ENCODE measurements at places on chromosomes 2 and 18.

DNA sequence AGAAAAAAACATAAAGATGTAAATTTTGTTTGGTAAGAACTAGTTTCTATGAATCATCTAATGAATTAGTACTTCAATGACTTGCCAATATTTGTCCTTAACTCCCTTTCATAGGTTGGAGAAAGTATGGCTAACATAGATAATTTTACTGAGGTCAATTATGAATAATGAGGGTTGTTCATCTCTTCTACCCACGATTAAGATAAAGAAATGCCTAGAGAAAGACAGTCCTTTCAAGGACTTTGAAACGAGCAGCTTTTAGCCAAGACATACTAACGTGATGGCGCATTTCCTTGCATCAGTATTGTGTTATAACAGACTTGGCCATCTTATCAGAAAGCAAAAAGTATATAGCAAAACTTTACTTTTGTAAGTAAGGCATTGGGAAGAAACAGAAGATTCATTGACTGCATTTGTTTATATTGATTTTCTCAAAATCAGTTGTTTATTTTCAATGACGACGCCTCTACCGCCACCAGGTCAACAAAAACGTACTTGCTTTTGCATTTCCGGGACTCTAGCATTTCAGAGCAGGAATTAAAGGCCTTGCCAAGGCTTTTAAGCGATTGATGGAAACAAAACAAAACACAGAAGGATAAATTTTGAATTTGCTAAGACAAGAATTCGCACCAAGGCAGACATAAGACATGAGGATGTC lies 961 bp downstream of the RBM43 start:
- DNase-seq, result no peak

DNA sequence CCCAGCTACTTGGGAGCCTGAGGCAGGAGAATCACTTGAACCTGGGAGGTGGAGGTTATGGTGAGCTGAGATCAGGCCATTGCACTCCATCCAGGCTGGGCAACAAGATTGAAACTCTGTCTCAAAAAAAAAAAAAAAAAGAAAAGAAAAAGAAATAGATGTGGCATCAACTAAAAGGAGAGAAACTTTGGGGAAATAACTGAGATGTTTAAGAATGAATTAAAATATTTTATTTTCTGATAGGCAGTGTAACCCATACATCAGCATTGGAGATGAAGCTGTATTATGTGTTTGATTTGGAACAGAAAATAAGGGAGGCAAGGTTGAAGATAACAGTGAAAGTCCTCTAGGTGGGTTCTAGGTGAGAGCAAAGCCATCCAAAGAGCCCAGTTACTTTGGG lies 110.7 kb upstream of the HNRNPA3 start:
- DNase-seq, result no peak

- no peak for DNase-seq
Observed at GRCh38 chr2:172462849-172463381, 35.5 kb downstream of the ITGA6 start.

- DNase-seq, result no peak
Observed at GRCh38 chr2:239873656-239874635, 151.2 kb downstream of the NDUFA10 start.

DNA sequence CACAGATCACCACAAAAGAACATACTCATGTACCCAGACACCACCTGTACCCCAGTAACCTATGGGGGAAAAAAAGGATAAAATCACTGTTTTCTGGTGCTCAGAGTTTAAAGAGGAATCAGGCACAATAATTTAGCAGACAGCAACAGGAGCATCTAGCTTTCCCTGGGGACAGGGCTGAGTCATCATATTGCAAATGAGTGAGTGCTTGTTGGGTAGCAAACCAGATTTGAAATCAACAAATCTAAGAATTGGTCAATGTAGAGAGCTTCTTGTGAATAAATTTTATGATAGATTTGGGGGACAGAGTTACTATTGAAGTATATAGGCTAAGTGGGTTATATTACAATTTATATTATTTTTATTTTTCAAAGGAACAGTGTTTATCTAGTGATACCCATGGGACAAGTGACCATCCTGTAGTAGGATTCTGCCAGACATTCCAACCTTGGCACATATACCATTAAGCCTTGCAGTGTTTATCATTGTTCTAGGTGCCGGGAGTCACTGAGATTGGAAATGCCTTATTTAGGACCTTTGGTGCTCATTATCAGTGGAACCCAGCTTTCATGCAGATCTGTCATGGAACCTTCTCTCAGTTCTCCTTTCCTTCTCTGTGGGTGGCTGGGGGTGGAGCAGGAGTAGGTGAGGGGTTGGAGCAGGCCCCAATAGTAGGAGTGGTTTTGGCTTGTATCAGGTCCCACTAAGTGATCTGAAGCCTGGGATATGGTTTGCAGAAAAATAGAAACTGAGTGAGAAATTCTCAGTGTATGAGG lies 117.2 kb downstream of the CERS6 start:
- DNase-seq, result no peak

DNA sequence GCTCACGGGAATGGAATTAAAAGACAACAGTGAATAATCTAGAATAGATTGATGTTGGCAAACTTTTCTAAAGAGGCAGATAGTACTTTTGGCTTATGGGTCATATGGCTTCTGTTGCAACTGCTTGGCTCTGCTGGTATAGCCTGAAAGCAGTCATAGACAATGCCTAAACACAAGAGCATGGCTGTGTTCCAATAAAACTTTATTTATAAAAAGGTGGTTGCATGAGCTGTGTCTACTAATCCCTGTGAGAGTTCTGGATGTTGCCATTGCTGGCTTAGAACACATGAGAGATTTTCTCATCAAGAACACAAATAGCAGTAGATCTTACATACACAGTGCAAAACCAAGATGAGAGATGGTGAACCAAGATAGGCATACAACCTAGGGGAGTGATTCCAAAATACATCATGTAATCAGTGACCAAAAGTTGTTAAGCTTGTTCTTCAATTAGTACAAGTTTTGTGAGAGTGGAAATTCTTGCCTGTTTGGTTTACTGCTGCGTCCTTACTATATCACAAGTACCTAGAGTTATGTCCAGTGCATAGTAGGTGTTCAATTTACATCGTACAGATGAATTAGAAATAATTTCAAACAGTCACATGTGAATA lies 380.0 kb downstream of the METTL4 start:
- no peak for DNase-seq

DNA sequence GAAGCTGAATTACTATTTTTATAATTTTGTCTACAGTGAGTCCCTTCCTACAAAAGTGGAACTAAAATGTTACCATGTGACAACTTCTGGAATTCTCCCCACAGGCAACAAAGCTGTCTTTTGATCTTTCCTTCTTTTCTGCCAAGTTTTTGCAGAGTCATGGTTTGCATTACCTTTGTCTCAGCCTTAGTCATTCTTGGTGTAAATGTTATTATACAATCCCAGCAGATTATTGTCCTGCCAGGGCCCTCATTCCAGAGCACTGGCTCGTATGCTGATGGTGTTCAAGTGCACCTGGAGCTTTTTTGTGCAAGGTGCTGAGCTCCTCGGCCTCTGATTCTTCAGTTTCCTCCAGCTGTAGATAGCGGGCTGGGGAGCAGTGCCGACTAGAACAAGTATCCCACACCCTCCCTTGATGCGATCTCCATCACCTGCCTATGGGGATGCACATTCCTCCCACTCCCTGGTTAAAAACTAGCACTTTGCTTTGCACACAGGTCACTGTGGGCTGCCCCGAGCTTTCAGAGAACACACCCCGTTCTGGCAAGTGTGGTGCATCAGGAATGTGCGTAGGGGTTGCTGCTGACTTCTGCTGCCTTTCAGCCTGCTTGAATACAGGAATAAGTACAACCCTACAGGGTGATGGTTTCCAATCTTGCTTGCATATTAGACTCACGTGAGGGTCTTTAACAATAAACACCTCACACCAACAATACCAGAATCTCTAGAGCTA lies 263.6 kb downstream of the RNF144A start:
- no peak for DNase-seq

GRCh38 chr2:158113741-158114295 lies 12.1 kb downstream of the UPP2 start:
- DNase-seq, result no peak

DNA sequence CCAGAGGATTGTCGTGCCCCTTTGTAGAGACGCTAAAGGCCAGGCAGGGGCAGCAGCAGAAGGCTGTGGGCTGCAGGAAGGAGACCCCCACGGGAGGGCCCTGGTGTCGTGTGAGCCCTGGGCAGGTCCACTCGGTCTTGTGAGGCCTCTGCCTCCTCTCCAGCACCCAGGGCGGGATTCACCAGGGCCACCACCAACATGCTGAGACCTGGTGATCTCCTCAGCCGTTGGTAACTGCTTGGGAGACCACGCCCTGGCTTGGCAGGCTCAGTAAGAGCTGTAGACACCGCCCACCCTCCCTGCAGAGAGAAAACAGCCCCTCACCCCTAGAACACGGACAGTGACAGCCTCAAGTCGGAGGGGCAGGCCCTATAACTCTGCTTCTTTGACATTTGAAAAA lies 21.1 kb downstream of the MBP start:
- no peak for DNase-seq

DNA sequence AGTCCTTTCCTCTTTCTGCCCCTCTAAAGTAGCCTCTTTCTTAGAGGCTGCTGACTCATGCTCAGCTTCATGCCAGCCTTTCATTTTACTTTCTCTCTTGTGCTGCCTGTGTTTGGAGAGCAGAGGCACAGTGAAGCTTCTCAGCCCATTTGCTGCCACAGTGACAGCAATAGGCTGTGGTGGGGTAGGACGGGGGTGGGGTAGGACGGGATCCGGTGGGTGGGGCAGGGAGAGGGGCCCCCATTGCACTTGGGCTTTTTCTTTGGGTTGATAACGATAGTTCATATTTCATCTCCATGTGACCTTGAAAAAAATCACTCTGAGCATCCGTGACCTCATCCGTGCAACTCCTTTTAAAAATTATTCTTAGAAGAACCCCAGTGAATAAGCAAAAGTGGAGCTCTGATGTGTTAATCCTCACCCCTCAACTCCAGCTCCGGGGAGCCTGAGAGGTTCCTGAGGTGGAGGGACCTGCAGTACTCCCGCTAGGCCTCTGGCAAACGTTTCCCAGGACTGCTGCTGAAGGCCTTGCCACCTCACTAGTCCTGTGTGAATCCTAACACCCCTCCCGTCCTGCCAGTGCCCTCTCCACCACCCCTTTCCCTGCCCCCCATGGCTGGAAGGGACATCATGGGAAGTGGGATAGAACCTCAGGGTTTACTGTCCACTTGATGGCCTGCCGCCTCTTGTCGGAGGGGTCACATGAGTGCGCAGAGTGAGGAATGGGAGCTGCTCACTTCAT lies 70.8 kb downstream of the INPP4A start:
- no peak for DNase-seq

DNA sequence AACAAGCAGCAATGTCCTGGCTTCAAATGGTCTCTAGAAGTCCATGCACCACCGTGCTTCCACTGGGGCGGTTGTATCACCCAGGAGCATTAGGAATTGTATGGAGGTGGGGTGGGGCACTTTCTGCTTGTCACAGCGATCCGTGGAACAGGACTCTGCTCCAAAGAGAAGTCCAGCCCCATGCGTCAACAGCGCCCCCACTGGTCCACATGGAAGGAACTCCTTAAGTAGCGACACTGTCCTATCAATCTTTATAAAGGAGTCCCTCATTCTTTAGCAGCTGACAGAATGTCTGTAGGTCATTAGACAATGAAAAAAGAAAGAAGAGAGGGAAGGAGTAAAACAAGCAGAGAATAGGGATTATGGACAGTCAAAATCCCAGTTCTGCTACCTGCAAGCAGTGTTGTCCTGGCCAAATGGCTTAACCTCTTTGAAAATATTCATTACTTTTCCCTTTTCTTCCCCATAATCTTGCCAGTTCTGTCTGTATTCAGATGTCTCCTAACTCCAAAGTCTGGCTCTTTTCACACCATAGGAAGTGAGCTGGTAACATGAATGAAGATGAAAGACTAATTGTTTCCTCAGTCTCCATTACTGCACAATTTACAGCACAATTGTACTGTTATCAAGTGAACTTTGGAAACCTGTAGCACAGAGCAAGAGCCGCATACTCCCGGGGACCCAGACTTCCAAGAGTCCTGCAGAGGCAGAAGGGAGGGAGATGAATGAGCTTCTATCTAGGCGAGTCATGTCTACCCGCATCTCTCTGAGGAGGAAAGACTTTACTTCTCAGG lies 9.9 kb downstream of the NFE2L2 start:
- DNase-seq, result peak; percentile 65

Data from HAP-1 (cell line).